Activated CD4-positive, alpha-beta memory T cell treated with anti-CD3 and anti-CD28 coated beads for 36 hours (primary cell): ENCODE measurements at places on chromosomes 4 and X.

DNA sequence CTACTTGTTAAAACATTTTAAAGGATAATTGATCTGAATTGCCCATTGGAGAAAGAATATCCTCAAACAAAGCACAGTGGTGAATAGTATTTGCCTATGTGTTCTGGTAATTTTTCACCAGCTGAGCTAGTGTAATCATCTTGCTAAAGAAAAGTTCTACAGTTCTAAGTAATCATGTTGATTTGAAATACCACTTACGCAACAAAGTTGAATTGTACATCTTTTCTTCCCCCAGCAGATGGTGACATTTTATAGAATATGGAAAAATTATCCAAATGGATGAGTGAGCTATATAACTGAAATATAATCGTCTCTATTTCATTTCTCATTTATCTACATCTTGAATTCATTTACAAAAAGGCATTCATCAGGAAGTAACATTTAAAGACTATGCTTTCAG, 9.7 kb upstream of the ZNF674 start:
- no peak for DNase-seq

- DNase-seq = no peak
These were observed 51.2 kb upstream of the PGRMC2 start for GRCh38 chr4:128338634-128339355.

DNA sequence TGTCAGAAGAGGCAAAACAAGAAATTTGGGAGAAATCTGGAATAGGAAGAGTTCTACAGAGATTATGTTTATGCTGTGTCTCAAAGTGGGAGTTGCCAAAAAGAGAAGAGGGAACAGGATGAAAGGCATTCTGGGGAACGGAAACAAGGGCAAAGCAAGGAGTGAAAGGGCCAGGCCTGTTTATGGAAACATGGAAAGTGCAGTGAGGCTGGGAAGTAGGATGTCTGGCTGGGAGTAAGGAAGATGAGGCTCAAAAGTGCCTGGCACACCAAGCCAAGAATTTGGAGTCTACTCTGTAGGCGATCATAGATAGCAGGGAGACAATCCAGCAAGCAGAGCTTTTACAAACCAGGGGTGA, 1.8 kb upstream of the CUL4B start:
- no peak for DNase-seq

DNA sequence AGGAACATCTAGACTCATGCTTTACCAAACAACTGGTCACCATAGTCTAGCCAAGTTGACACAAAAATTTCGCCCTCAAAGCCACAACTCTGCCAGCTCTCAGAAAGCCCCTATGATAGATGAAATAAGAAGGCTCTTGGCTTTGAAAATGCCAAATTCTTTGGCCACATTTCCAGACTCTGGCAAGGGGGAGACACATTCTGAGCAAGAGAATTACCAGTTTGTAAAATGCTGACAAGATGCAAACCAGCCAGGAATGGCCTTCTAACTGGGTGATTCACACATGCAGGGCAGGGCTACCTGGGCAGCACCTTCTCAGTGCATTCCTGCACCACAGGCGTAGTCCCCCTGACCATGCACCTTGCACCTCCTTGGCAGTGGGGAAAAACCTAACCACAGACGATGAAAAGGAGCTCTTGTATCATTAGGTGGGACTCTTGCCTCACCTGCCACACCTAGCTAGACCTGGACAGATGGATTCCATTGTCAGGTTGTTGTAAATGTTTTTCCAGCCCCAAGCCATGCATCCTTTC, 77.4 kb upstream of the CPEB2 start:
- DNase-seq = no peak

DNA sequence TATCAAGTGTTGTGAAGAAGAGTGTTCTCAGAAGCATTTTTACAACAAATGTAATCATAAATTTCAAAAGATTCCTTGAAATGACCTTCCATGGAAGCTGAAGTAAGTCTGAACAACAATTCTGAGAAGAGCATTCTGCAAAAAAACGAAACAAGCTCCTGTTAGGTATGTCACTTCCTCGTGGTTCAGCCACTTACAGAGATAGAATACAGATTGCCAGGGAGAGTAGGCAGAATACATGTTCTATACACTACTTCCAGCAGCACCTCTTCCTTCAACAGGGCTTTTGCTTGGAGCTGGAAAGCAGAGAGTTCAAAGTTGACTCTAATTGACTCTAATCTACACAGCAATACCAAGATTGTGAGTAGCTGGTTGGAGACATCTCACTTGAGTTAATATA, 274.5 kb downstream of the ADGRA3 start:
- DNase-seq = no peak
